Activated naive CD8-positive, alpha-beta T cell treated with anti-CD3 and anti-CD28 coated beads, Interleukin-2, amount 10 ng/mL, durations not matched to agents 7 days and 5 days (primary cell): ENCODE measurements at places on chromosomes 16 and 17. TPM values are rescaled to one million over a fixed set of nuclear protein-coding genes. Genes with fewer than 3 reads are reported as not detected.
A peak's percentile ranks its signal among the peaks of the same experiment; 100 is the strongest.

DNA sequence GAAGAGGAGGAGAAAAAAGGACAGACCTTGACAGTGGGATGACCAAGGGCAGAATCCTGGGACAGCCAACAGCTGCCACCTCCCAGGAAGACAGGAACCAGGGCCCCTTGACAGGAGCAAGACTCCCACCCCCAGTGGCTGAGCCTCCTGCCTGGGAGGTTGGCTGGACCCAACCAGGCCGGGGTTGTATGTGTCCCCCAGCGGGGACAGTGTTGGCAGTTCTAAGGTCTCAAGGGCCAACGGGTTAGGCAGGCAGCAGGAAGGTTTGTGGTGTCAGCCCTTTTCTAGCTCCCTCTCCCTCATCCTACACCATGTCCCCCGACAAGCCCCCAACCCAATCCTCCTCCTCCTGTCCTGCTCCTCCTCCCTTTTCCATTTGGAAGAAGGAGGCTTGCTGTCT, 126.2 kb downstream of the MRM1 start:
- DNase-seq = peak; percentile 34

CCL1 gene
- not detected for total RNA-seq

OR4D1 gene
- 0.65 TPM for total RNA-seq

PHKB gene
- 37.5 TPM for total RNA-seq

GRCh38 chr17:50051082-50051576, 4.8 kb upstream of the ITGA3 start:
- DNase-seq = peak; percentile 61

DNA sequence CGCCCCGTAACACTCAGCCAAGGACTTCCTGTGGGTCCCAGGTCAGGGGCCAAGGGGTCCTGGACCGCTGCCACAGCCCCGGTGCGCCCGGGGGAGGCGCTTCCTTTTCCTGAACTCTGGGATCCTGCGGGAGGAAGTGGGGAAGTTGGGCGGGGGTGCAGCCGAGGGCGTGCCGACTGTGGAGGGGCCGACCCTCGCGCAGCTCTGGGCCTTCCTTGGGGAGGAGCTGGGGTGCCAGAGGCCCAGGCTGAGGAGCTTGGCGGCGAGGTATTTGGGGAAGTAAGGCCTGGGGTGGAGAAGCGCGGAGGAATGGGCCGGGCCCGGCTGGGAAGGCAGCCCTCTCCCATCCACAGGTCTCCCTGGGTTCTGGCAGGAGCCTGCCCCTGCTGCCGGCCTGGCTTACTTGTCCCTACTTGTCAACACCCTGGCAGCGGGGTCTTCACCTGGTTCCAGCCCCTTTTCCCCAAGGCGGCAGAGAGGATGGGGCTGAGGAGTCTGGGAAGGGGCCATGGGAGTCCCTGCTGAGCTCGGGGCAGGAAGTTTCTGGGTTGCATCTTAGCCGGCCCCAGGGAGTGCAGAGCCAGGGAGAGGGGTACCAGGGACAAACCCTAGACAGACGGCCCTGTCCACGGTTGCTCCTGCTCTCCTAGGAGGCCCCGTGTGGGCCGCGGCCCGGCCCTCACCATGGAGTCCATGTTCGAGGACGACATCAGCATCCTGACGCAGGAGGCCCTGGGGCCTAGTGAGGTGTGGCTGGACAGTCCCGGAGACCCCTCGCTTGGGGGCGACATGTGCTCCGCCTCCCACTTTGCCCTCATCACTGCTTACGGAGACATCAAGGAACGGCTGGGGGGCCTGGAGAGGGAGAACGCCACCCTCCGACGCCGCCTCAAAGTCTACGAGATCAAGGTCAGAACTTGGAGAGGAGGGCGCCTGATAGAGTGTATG, 1.7 kb downstream of the TBKBP1 start:
- peak; percentile 35 for DNase-seq

DNA sequence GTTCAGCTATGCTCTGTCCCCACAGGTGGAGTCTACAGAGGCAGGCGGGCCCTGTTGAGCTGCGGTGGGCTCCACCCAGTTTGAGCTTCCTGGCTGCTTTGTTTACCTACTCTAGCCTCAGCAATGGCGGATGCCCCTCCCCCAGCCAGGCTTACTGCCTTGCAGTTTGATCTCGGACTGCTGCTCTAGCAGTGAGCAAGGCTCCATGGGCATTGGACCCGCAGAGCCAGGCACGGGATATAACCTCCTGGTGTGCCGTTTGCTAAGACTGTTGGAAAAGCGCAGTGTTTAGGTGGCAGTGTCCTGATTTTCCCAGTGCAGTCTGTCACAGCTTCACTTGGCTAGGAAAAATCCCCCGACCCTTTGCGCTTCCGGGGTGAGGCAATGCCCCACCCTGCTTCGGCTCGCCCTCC, 89.1 kb downstream of the BCAS3 start:
- DNase-seq = no peak

GRCh38 chr17:43907998-43908721, 824 bp upstream of the MPP2 start:
- no peak for DNase-seq

DNA sequence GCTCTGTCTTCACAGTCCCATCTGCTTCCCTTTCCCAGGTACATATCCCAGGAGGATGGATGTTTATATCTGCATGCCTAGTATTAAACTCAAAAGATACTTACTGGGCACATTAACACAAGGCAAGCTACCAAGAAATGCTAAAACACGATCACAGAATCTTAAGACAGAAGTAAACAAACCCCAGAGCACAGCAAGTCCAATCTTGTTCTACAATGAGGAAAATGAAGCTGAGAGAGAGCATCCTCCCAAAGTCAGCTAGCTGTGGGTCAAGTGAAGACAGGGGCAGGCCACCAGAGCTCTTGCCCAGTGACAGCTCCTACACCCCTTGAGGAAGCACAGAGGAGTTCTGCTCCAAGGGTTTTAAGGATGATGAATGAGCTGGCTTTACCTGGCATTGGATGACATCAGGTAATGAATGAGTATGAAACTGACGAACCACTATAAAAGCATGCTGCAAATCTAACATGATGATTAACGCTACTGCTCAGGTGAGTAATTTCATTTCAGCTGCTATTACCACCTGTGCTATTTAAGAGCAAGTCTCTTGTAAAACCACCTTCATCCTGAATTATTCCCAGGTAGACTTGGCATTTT, 20.3 kb downstream of the XPO6 start:
- DNase-seq = no peak

SEPTIN12 gene
- total RNA-seq = not detected

DNA sequence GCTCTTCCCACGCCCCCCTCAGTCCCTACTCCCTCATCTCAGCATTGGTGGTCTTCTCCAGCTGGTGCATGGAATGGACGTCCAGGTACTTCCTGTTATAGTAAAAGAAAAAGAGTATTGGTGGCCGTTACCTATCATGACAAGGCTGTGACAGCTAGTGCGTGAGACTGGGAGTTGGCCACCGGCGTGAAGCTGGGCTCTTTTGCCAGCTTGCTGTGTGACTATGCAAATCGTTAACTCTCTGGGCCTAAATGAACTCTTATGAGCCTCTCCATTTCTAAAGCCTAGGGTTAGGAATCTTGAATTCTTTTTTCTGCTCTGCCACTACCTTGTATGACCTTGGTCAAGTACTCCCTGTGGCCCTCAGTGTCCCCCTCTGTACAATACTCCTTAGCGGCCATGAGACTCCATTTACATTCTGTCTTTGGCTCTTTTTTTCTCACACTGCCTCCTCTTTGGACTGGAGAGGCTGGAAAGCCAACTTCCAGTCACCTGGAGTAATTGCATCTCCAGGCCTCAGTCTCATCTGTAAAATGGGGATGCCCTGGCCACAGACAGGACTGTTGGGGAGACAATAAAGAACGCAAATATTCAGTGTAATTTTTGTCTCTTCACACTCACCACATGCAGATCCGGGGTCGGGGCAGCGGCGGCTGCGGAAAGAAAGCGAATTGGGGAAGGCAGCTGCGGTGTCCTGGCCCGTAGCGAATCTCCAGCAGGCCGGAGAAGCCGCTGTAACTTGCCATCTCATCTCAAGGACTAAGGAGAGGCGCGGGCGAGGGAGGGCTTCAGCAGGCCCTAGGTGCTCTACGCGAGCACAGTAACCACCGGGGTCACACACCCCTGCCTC, 1.1 kb downstream of the CFAP119 start:
- no peak for DNase-seq

DNA sequence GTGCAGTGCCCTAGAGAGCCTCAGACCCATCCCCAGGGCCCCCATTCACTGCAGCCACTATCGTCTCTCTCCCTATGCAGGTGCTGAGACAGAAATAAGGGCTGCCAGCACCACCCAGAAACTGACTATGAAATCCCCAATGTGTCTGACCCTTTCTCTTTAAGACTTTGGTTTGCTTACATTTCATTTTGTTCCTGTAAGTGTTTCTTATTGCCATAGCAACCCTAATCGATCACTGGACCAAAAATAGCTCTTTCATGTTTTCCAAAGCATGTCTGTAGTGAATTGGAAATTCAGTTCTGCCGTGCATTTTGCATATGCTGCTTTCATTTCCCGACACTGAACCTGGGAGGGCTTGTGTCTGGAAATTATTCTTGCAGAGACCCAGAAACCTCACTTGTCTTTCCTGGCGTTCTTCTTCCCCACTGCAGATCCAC, 148.7 kb upstream of the NOL11 start:
- DNase-seq = no peak

GRCh38 chr17:74928786-74929185, 4.7 kb downstream of the OTOP2 start:
- DNase-seq = no peak

ARL5C gene
- total RNA-seq = not detected

DNA sequence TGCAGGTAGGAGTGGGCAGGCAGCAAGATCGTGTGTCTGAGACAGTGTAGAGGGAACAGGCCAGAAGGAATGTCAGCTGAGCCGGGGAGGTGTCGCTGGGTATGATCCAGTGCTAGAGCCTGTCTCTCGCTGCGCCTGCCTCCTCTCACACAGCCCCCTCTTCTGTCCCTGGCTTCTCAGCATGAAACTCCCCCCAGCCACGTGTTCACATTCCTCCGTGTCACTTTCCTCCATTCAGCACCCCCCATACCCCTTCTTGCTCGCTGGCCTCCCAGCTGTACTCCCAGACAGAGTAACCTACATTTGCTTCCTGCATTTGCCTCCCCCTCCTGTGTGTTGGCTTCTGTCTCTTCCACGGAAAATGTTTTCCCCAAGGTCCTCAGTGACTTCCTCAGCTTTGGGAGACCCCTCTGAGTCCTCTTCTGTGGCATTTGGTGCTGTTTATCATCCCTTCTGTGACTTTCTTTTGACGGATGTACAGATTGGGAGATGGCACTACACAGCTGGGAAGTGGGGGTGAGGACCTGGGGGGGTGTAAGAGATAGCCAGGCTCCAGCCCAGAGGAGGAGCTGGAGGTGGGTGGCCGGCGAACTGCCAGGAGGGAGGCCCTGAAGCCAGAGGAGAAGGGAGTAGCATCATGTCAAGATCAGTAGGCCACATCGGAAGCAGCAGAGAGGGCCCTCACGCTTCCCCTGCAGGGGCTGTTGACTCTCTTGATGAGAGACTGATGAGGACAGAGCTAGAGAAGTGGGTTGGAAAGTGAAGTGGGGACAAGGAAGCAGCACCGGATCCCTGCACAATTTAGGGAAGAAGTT, 19.2 kb downstream of the SGF29 start:
- no peak for DNase-seq

- no peak for DNase-seq
Measured at GRCh38 chr17:61584866-61585265, 6.2 kb downstream of the NACA2 start.

ZG16B gene
- total RNA-seq = 8.1 TPM

TRAF4 gene
- 55.3 TPM for total RNA-seq

DNA sequence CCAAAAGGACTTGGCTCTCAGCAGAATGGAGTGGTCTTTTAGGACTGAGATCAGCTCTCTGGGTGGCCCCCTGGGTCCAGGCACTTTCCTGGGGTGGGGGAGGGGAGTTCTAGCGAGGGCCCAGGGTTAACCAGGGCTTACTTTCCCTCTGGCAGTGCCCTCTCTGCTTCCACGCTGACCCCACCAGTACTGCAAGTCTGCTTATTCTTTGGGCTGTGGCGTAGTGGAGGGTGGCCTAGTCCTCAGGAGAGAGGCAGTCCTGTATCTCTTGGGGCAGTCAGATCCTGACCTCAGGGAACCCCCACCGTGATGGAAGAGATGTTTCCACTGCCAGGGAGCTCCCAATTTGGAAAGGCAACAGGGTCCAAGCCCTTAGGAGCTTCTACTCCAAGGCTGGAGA, 79.4 kb downstream of the CCDC182 start:
- DNase-seq = no peak

- DNase-seq = no peak
Measured at GRCh38 chr17:31743797-31744196, 115.2 kb downstream of the COPRS start.

GRCh38 chr17:13346081-13346533, 255.6 kb downstream of the HS3ST3A1 start:
- DNase-seq = no peak

- no peak for DNase-seq
Measured at GRCh38 chr17:39667262-39667944, 850 bp upstream of the PNMT start.

HSD17B2 gene
- not detected for total RNA-seq

- DNase-seq = no peak
Measured at GRCh38 chr17:10622617-10623485, 34.3 kb downstream of the MYH3 start.

DNA sequence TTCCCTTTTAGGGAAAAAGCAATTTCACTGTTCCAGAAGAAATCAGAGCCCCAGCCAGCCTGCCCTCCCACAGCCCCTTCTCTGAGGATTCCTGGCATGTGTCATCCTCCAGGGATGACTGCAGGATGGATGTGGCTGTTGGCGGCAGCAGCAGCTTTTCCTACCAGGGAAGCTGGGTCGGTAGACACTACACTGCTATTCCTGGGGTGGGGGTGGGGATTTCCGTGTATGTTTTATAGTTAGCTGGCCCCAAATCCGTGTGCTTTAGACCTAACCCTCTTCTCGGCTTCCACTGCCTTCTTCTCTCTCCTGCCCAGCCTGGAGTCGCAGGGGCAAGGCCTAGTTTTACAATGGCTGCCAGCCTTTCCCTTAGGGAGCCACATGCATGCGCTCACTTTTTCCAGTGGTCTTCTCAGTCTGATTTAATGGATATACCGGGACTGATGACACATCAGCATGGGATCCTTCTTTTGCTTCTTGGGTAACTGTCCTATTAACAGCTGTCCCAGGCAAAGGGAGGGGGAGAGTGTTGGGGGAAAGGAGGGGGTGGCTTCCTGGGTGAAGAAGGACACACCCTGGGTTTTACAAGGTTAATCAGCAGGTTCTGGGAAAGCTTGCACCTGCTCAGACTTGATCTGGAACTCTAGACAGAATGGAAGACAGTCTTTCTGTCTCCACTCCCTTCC, 2.7 kb upstream of the NFE2L1 start:
- DNase-seq = no peak

MAF gene
- total RNA-seq = 8.8 TPM

SLC6A2 gene
- total RNA-seq = not detected
